Left forelimb (tissue), 1 donor: ENCODE measurements at places on chromosomes 7 and 10.

DNA sequence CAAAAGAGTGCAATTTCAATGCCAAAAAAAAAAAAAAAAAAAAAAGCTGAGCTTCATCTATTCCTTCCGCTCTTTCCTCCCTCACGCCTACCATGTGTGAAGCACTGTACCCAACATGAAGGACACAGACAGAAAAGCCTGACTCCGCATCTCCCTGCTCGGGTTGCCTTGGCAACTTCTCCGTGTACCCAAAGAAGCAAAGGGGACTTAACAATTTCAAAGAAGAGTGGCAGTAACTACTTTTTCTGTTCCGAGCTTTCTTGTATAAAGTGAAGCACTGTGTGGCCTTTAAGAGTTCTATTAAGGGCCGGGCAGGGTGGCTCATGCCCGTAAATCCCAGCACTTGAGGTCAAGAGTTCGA is 177.7 kb downstream of the PRKCQ start:
- DNase-seq: no peak

DNA sequence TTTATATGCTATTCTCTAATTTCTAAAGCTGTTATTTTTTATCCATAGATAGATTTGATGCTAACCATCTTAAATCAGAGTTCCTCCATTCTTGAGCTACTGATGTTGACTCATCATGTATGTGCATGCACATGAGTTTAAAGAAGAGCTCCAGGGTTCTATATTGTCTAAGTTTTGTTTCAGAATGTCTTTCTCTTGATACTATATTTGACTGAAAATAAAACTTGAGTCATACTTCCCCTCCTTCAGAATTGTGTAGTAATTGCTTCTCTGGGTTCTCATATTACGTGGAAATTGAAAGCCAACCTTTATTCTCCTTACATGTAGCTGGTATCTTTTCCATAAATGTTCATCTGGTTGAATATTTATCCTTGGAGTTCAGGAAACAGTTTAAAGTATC is 89.4 kb downstream of the LRRTM3 start:
- DNase-seq: no peak

DNA sequence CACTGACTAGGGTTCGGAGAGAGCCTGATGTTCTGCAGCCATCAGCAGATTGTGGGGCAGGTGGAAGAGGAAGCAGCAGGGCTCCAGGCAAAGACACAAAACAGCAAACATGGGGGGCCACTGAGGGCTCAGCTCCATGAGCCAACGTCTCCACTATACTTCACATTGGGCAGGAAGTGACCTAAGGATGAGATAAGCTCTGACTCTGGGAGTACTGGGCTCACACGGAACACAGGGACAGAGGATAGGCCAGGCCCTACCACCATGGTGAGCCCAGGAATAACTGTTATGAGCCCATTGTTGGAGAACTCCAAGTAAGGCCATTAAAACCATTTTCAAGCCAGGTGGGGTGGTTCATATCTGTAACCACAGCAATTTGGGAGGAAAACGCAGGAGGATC is 14.9 kb upstream of the MRPS24 start:
- DNase-seq: no peak

GRCh38 chr10:44854693-44855350 is 56.3 kb upstream of the TMEM72 start:
- DNase-seq: no peak

GRCh38 chr10:76899490-76899889 is 738.1 kb downstream of the KCNMA1 start:
- DNase-seq: no peak

DNA sequence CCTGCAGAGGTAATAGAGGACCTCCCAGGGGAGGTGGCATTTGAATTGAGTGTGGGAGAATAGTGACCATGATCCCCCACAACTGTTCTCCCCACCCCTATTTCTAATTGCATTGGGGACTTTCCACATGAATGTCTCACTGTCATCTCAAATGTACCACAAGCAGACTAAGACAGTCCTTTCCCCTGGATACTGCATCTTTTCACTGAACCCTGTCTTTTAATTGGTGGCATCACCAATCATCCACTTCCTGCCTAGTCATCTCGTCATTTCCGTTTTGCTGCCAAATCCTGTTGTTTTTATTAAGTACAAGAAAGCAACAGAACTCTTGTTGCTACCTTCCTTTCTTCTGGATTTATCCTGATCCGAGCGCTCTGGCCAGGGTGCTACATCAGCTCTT is 120.3 kb downstream of the NRP1 start:
- no peak for DNase-seq

DNA sequence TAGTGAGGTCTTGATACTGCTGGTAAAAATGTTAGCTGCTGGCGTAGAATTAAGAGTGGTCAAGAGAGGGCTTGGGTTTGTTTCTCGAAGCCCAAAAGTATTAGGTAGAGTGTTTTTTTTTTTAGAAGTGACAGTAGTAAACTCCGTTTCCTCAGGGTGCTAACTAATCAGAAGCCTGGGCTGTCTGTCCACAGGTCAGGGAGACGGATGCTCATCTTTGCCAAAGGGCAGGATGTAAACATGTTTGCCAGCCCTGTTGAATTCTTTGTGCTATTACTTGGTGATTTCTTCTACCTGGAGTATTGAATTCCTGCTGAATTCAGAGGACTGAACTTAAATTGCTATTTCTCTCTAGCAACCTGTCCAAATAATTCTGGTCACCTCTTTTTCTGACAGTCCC is 117.1 kb downstream of the SND1 start:
- DNase-seq: no peak

DNA sequence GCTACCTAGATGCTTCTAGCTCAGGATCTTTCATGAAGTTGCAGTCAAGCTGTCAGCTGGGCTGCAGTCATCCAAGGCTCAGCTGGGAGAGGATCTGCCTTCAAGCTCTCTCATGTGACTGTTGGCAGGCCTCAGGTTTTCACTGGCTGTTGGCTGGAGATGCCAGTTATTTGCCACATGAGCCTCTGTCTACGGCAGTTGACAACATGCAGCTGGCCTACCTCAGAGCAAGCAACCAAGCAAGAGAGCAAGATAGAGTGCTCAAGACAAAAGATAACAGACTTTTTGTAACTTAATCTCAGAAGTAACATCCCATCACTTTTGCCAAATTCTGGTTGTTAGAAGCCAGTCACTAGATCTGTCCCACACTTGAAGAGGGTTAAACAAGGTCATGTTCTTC is 125.8 kb downstream of the TPST1 start:
- DNase-seq: no peak

- no peak for DNase-seq
These were observed 43.5 kb downstream of the NPS start for GRCh38 chr10:127592586-127592985.

- no peak for DNase-seq
These were observed 134.4 kb upstream of the FAM3C start for GRCh38 chr7:121530227-121531174.

- no peak for DNase-seq
These were observed 31.2 kb downstream of the CFAP46 start for GRCh38 chr10:132910901-132911785.

DNA sequence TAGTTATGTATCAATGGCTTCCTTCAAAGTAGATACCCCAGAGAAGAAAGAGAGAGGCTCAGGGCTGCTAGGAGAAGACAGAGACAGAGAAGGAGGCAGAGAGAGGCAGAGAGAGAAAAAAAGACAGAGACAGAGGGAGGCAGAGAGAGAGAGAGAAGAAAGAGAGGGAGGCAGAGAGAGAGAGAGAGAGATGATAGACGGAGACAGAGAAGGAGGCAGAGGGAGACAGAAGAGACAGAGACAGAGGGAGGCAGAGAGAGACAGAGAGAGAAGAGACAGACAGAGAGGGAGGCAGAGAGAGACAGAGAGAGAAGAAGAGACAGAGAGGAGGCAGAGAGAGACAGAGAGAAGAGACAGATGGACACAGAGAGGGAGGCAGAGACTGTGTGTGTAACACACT is 187.9 kb downstream of the DNAJB6 start:
- no peak for DNase-seq

GRCh38 chr10:124738441-124738840 is 5.7 kb downstream of the FAM53B start:
- DNase-seq: no peak

DNA sequence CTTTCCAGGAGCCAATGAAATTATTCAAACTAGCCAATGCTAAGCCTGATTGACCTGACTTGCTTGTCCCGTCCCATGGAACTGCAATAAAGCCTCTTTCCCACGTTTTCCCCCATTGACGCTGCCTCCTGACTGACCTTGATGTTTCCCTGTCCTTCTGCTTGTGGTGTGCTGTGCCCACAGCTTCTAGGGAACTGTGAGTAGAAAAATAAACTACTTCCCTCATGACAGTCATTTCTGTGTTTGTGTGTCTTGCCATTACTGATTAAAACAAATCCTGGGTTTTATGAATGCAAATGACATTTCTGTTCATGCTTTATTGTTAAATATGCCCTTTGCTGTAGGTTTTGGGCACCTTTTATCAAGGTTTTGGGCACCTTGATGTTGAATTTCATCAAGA is 91.3 kb upstream of the ABI1 start:
- no peak for DNase-seq

GRCh38 chr10:59337201-59337652 is 25.1 kb downstream of the FAM13C start:
- no peak for DNase-seq

- no peak for DNase-seq
These were observed 145.8 kb downstream of the FRMD4A start for GRCh38 chr10:14184841-14185315.

- DNase-seq: no peak
These were observed 100.9 kb downstream of the PHTF2 start for GRCh38 chr7:77899516-77899915.

DNA sequence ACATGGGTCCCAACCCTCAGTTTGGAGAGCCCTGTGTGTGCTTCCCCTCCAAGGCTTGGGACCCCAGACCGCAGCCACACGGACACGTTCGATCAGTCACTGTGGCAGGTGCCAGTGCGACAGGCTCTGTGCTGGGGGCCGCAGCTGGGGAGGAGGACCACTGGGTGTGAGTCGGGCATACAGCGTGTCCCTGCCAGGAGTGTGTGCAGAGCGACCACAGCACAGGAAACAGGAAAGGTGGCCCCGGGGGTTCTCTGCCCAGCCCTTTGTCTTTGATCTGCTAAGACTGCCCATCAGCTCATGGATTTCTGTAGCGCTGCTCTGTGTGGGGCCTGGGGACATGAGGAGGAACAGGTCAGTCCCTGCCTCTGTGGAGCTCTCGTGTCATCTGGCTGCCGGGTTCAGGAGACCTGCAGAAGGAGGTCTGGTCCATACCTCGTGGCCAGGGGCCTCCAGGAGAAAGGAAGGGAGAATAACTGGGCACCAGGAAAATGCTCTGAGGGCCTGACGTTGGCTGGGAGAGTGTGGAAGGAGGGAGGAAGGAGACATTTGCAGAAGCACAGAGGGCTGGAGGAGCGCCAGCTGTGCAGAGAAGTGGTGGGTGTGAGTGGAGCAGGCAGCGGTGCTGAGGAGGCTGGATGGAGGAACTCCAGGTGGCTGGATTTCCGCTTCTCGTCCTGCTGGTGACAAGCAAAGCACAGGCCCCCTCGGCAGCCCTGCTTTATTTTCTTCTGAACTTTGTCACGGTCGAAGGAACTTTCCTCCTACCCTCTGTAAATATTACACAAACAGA is 4.1 kb downstream of the NUDT1 start:
- no peak for DNase-seq

DNA sequence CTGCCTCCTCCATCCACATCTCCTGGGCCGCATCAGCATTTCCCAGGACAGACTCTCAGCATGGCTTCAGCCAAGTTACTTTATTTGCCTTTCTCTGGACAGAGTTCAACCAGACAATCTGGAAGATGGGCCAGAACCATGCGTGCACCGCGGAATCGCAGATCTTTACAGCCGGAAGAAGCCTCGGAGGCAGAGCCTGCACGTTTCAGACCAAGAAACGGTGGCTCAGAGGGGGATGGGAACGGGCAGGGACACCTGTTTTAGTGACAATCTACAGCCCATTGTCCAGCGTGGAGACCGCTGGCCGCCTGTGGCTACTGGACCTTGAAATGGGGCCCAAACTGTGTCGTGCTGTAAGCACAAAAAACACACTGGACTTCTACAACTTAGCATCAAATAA is 3.5 kb downstream of the VIPR2 start:
- peak; percentile 12 for DNase-seq

DNA sequence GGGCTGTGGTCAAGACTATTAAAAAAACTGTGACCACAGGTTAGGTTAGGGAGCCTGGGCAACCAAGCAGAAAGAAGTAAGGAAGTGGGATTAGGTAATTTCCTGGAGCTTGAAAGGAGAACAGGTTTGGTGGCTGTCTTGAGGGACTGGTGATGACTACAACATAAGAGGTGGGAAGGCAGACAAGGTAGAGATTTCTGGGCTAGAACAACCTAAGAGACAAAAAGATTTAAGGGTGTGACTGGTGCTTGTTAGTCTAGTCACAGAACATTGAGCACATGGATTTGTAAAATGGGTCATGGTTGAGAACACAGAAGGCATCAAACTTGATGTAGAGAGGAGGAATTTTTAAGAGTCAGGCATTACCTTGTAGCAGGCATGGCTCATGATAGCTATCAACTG is 123.7 kb upstream of the ASAH2 start:
- no peak for DNase-seq

DNA sequence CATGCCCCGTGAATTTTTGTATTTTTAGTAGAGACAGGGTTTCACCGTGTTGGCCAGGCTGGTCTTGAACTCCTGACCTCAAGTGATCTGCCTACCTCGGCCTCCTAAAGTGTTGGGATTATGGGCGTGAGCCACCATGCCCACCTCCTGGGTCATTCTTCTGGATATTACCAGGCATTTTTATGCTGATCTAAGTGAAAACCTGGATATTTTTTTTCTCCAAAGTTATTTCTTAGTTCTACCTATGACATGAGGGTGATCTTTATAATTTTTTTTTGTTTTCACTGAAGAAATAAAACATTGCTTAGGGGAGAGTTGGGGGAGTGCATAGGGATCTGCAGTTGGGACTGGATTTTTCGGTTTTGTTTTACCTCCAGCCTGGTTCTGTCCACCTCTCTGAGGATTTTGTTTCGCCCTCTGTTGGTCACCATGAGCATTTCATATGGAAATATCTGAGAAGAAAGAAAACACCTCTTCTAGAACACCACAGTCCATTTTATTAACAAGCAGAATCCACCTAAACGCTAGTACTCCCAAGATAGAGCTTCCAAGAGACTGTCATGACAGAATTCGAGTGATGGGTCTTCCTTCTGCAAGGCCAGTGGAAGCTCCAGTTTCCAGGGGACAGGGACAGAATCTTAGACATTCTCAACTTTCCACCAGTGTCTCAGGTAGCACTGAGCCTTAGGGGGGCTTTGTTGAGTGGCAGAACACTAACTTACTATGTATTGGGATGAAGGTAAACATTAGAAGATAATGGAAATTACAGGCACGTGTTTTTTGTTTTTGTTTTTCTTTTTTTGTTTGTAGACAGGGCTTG is 33.4 kb upstream of the AFAP1L2 start:
- DNase-seq: no peak

DNA sequence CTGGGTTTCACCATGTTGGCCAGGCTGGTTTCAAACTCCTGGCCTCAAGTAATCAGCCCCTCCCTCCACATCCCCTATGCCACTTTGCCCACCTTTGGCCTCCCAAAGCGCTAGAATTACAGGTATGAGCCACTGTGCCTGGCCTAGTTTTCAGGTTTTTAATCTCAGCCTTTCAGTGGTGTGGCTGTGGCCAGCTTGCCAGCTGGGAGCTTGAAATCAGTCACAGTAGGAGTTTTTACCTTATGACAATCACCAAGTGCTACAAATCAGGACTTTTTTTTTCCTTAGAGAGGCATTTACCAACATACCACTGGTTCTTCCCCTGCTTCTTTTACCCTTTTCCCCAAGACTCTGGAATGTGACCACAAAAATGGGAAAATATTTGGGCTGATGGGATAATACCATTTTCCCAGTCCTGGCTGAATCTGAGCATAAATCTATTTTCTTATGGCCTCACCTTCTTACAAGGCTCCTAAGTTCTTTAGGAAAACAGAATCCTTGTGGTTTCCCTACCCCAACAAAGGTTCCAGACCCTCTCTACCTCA is 6.2 kb downstream of the STEAP4 start:
- DNase-seq: no peak

- no peak for DNase-seq
These were observed 178.8 kb upstream of the ITGB1 start for GRCh38 chr10:33136781-33137180.
